NCI-H2081 (cell line): ENCODE measurements at places on chromosomes 16 and 17.

- no peak for DNase-seq
Observed at GRCh38 chr16:59111280-59111679, 377.2 kb upstream of the GOT2 start.

DNA sequence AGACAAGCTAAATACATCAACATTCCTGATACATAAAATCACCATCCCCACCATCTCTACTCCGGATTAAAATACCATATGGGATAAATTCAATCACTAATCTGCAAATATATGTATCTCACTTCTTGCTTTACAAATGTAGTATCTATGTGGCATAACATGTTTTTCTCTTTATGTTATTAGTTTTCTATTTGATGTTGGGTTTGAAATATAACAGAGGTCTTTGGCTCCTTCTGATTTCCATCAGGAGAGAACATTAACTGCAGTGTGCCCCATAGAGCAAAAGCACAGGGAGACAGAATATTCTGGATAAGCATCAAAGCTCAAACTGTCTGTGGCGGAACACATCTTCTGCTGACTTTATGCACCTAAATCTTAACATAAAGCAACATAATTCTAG is 547.2 kb upstream of the CDH8 start:
- DNase-seq: no peak

DNA sequence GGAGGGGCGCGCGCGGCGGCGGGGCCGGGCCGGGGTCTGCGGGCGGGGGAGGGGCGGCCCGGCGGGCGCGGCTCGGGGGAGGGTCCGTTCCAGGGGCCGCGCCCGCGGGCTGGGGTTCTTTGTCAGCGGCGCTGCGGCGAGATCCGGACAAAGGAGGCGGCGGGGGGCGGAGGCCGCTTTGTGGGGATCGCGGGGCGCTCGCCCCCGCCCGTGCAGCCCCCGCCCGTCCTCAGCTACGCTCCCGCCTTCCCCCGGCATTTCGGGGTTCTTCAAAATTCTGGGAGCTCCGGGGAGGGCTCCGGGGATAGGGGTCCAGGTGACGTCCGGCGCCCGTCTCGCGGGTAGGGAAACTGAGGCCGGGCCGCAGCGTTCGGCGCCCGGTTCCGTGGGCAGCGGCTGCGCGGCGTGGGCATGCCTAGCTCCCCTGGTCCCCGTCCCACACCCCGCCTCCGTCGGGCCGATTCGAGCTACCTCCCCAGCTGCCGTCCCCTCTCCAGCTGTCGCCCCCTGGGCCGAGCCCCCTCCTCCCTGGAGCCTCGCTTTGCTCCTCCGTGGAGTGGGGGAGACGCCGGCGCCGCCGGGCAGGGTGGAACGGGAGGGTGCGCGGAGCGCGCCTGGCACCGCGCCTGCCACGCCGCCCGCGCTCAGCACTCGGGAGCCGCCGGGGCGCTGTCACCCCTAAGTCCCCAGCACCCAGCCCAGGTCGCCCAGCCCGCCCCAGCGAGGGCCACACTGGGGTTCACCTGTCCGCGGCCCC is 546 bp downstream of the SNN start:
- no peak for DNase-seq

DNA sequence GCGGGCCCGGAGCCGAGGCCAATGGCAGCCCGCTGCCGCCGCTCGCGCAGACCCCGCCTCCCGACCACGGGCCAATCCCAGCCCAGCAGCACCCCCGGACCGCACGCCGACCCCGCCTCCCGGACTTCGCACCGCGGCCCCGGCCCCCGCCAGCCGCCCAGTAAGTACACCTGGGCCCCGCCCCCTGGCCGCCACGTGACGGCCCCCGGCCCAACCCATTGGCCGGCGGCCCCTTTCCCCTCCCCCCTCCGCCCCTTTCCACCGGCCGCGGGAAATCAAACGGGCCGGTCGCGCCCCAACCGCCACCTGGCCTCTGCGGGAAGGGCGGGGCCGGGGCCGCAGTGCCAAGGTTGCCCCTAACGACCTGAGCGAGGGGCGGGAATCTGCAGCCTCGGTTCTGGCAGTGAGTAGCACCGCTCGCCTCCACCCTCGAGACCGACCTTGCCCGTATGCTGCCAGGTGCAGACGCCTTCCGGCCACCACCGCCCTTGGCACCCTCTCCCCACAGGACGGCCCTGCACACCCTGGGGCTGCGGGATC is at the start of gene YBX2:
Gene YBX2, minus strand, starts transcription at position 26 of the 540 bp plus-strand sequence. CDS start 139 bp downstream, outside the sequence.
- DNase-seq: peak; percentile 53

DNA sequence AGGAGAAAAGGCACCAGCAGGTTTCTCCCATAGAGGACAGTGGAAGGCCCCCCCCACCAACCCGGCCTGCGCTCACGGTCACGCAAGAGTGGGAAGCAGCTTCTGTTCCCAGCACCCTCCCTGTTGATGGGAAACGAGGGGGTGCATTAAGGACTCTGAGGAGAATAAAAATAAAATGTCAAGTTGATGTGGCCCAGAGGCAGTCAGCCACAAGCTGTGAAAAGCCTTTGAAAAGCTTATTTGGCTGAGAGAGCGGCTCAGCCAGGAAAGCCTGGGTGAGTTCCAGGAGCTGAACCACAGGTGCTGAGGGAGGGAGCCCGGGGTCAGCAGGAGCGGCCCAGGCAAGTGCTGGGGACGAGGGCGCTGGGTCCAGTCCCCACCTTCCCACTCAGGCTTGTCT is 26.9 kb upstream of the SPATA32 start:
- peak; percentile 66 for DNase-seq

GRCh38 chr17:76160896-76161528 is 20.0 kb upstream of the FOXJ1 start:
- no peak for DNase-seq

GRCh38 chr16:59190731-59191130 is 456.6 kb upstream of the GOT2 start:
- no peak for DNase-seq

GRCh38 chr17:62625870-62626200 is 1.6 kb upstream of the MRC2 start:
- no peak for DNase-seq

GRCh38 chr16:2842340-2843000 is 12.4 kb downstream of the ZG16B start:
- no peak for DNase-seq

GRCh38 chr16:52312716-52313115 is 234.2 kb downstream of the TOX3 start:
- DNase-seq: no peak

GRCh38 chr16:84999857-85000480 is 11.4 kb downstream of the ZDHHC7 start:
- DNase-seq: no peak

- DNase-seq: no peak
Observed at GRCh38 chr16:17323171-17323570, 147.6 kb downstream of the XYLT1 start.

GRCh38 chr17:75319904-75320691 is 30.9 kb upstream of the SLC25A19 start:
- DNase-seq: no peak

DNA sequence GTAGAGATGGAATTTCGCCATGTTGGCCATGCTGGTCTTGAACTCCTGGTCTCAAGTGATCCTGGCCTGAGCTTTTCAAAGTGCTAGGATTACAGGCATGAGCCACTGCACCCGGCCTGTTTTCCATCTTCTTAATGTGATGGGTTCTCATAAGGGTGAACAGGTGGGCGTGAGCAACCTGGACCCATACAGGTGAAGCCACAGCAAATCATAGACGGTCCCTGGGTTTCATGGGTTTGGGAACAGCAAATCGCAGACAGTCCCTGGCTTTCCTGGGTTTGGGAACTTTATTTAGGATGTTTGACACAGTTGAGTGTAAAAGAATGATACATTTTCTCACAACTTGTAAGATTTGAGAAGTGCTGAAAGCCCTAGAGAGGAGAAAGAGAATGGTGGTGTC is 12.9 kb upstream of the MEIOB start:
- DNase-seq: no peak

DNA sequence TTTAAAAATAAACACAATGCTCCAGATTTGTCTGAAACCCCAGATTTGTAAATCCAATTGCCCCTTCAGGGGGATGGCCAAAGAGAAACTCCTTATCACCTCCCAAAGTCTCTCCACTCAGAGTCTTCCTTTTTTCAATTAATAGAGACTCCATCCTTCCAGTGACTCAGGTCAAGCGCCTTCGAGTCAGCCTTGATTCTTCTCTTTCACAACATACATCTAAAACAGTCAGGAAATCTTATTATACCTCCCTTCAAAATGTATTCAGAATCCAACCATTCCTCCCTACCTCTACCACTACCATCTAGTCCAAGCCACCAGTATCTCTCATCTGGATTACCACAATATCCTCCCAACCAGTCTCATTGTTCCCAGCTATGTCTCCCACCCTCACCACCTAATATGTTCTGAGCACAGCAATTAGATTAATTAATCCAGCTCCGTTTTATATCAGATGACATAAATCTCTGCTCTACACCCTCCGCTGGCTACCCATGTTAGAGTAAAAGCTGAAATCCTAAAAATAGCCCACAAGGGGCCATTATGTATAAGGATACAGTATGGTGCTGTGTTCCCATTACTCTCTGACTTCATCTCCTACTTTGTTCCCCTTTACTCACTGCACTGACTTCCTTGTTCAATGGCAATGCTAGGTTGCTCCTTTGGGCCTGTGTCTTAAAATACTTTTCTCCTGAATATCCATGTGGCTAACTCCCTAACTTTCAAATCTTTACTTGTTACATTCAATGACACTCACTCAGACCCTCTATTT is 11.8 kb downstream of the SIAH1 start:
- no peak for DNase-seq

DNA sequence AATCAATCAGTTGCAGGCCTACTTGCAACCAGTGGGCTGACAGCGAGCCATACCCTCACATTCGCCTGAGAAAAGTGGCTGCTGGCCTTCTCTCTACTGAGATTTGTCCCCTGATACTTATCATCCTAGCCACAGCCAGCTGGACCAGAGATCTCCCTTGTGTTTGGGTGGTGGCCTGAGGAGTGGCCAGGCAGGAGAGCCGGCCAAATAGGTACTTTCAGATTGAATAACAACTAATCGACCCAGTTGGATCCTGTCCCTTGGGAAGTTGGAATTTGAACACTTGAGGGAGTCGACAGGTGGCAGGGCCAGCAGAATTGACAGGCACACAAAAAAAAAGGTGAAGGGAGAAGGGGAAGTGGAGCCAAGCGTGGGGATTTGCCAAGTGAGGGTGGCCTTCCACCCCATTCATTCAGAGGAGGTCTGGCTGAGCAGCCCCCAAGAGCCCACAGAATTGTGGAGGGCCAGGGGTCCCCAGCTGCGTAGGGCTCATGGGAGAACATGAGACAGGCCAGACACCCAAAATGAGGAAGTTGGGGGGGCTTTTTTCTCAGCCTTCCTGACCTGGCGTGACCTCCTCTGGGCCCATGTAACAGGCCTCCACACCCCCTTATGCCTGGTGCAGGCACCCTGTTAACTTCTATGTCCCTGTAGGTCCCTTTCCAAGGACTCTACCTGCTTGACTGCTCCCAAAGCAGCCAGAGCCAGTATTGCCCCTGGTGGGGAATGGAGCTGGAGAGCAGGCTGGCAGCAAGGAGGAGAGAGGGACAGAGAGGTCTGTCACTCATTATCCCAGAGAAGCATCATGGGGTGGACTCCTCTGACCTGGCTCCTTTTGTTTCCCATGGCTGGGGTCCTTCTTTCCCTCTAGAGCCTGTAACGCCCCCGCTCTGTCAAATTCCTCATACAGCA is 2.9 kb upstream of the RANGRF start:
- no peak for DNase-seq

DNA sequence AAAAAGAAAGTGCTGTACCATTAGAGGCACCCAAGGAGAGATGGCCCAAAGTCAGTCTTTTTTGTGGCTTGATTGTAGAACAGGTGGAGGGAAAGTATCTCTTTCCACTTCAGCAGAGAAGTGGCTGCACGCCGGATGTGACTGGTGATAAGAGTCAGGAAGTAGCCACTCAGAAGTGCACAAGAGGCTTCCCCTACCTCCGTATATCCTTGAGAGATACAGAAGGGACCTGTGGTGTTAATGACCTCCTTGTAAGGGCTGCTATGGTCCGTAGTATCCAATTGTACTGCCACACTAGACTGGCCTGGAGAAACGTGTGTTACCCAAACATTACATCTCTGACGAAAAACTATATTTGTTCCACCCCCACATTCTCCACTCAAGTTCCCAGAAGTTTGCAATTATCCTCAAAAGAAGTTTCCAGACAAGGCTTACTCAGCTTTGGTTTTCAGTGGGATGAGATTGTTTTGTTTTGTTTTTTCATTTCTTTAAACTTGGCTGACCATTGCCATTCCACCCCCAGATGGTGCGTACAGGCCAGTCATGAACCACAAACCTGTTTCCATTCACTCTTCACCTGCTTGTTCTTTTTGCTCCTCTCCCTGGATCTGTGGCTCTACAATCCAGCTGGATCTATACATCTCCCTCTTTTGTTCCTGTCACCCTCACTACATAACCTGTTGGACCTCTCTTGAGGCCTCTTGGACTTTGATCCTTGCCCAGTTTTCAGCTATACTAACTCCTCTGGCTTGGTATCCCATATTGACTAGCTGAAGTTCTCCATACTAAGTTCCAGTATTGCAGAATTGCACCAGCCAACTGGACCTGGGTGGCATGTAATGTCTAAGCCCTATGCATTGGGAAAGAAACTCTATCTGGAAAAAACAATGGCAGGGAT is 20.7 kb upstream of the MED13 start:
- DNase-seq: no peak

- DNase-seq: no peak
Observed at GRCh38 chr16:53083119-53083518, 28.3 kb downstream of the CHD9 start.

GRCh38 chr17:17348872-17349723 is 45.9 kb downstream of the NT5M start:
- DNase-seq: no peak

GRCh38 chr16:27853651-27854050 is 209.9 kb downstream of the GSG1L start:
- no peak for DNase-seq

DNA sequence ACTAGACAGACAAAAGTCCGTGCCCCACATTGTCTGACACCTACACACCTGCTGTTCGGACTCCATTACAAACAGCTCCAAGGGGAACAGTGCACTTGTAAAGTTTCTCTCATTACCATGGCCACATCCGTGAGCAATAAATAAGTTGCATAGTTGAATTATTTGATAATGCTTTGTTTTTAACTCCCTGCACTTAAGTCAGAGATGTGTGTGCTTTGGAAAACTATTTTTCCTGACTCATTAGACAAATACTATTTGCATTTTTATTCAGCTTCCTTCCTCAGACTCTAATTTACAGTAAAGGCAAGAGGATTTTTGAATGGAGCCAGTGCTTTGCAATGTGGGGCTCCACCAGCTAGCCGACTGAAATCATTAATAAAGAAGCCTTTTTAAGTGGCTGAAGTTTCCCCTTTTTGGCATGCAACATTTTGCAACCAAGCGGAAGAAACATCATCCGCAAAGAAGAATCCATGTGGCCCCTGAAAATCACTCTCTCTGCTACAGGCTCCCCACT is 6.5 kb upstream of the CCL2 start:
- DNase-seq: no peak

- no peak for DNase-seq
Observed at GRCh38 chr17:21573961-21574610, 118.2 kb upstream of the KCNJ18 start.

GRCh38 chr17:79960788-79961522 is 74.7 kb downstream of the TBC1D16 start:
- DNase-seq: no peak

- DNase-seq: no peak
Observed at GRCh38 chr17:17766077-17766743, 70.6 kb downstream of the SREBF1 start.

GRCh38 chr17:27354491-27355081 is 60.7 kb downstream of the WSB1 start:
- DNase-seq: no peak
